Mesangial cell (primary cell): ENCODE measurements at places on chromosomes 2 and 18. TPM values are rescaled to one million over a fixed set of nuclear protein-coding genes. Genes with fewer than 3 reads are reported as not detected.

Gene RTTN
- 3.5 and 14.3 TPM in 2 replicates for total RNA-seq

Gene CFAP65
- total RNA-seq = 0.13 TPM in 1 of 2 replicates, not detected in the other

Gene POTEI
- total RNA-seq = not detected in 2 replicates

Gene FBLN7
- total RNA-seq = 0.49 and 1.9 TPM in 2 replicates

Gene MOCOS
- 8.6 and 12.8 TPM in 2 replicates for total RNA-seq

Gene NXPH2
- total RNA-seq = 0.25 TPM in 1 of 2 replicates, not detected in the other

Gene RAB17
- total RNA-seq = 0.63 TPM in 1 of 2 replicates, not detected in the other

Gene KCNG2
- total RNA-seq = not detected in 2 replicates

Gene ALPG
- total RNA-seq = not detected in 2 replicates

Gene FAM124B
- not detected in 2 replicates for total RNA-seq

Gene TDRD15
- total RNA-seq = not detected in 2 replicates

Gene TUBA4B
- not detected in 2 replicates for total RNA-seq

Gene C2orf66
- total RNA-seq = under 0.01 TPM in 1 of 2 replicates, not detected in the other

Gene SH3YL1
- 4.2 and 20.3 TPM in 2 replicates for total RNA-seq

Gene SERPINB8
- total RNA-seq = 5.1 and 7.8 TPM in 2 replicates

Gene ADRA2B
- total RNA-seq = not detected in 2 replicates

Gene BOLL
- not detected in 2 replicates for total RNA-seq

Gene CLHC1
- 1.5 and 2.2 TPM in 2 replicates for total RNA-seq

Gene CRYGD
- total RNA-seq = not detected in 2 replicates

Gene RAD51AP2
- total RNA-seq = under 0.01 TPM in 1 of 2 replicates, not detected in the other

Gene NFE2L2
- total RNA-seq = 25.7 and 30.2 TPM in 2 replicates

Gene PROKR1
- not detected in 2 replicates for total RNA-seq

Gene GKN1
- not detected in 2 replicates for total RNA-seq

Gene MYO5B
- 12.2 and 24.6 TPM in 2 replicates for total RNA-seq

Gene TXNDC2
- 0.13 TPM in 1 of 2 replicates, not detected in the other for total RNA-seq

Gene ERBB4
- total RNA-seq = 0.16 and 5.2 TPM in 2 replicates

Gene LYPD6B
- 0.16 and 1.5 TPM in 2 replicates for total RNA-seq

Gene GPR39
- 4.7 and 6.0 TPM in 2 replicates for total RNA-seq

Gene MC4R
- 0.13 TPM in 1 of 2 replicates, not detected in the other for total RNA-seq

Gene ACOXL
- total RNA-seq = not detected in 2 replicates

Gene SERPINB4
- not detected in 2 replicates for total RNA-seq

Gene LYPD1
- total RNA-seq = 158 and 161 TPM in 2 replicates

Gene C2orf81
- total RNA-seq = 2.4 and 4.9 TPM in 2 replicates

Gene CD226
- total RNA-seq = 0.13 TPM in 1 of 2 replicates, not detected in the other
